ENCODE measurements at places on chromosomes 12 and 14. TPM values are rescaled to one million over a fixed set of nuclear protein-coding genes. Genes with fewer than 3 reads are reported as not detected.

FGF23 gene
- not detected for total RNA-seq

- H3K4me1 ChIP-seq: no peaks in the 10 kb centered on the region
- no peak for DNase-seq
- no peaks in the 10 kb centered on the region for H3K27me3 ChIP-seq
These were observed 34.4 kb upstream of the EPS8 start for GRCh38 chr12:15823360-15824128.

DNA sequence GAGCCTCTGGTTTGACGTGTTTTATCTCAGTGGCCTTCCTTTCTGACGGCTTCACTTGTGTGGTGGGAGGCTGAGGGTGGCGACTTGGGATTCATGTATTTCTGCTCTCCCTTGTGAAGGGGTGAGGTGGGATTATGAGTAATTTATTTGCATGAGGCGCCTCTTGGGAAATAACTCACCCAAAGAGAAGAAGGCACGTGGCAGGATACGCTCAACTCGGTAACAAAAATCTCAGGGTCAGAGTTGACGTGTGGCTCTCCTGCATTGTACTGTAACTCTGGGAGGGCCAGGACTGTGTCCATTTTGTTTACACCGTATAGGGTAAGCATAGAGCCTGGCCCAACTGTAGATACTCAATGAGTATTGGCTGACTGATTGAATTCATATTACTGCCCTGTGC is 14.6 kb upstream of the C1S start:
- no peak overlapping the region for H3K27ac ChIP-seq
- H3K36me3 ChIP-seq: no peaks in the 10 kb centered on the region
- peaks cover 9% of the 10 kb centered on the region for H3K27me3 ChIP-seq
- H3K4me3 ChIP-seq: no peak overlapping the region
- DNase-seq: no peak
- H3K4me1 ChIP-seq: no peaks in the 10 kb centered on the region

KRT79 gene
- 1.1 TPM for total RNA-seq

DNA sequence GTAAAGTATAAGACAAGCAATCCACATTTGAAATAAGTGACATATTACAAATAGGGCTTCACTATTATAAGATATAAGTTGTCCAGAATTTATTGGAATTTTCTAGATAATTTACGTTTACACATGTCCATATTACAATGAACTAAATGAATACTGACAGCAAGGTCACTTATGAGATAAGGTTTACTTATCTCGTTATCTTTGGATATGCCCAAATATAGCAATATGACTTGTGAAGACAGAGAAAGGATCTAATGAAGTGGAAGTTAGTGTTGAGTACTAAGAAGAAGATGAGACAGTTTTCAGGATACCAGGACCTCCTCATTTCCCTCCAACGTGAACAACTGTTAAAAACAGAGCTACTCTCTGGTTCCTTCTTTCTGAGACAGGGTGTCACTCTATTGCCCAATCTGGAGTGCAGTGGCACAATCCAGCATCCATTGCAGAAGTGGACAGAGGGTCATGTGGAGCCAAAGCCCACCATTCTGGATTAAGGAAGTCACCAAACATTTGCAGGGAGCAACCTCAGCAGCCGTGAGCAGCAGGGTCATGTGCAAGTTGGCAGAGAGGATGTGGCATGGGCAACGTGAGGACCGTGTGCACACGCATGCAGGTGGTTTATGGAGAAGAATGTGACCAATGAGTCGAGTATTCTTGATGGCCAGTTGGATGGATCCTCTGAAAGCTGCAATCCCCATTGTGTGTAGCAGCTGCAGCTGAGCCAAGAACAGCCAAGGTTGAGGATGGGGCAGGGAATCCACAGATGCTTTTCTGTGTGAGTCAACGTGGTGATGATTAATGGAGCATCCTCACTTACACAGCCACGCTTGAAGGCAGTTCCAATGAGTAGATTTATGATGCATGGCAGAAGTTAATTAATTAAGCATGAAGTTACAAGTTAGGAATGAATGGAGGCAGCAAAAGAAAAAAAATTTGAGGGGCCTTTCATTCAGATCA is 111.0 kb downstream of the BICD1 start:
- H3K36me3 ChIP-seq: peaks cover 17% of the 10 kb centered on the region
- DNase-seq: no peak
- no peak overlapping the region for H3K27ac ChIP-seq
- no peaks in the 10 kb centered on the region for H3K4me1 ChIP-seq
- H3K4me3 ChIP-seq: no peak overlapping the region

LBHD2 gene
- 0.82 TPM for total RNA-seq

- H3K27me3 ChIP-seq: peaks cover 29% of the 10 kb centered on the region
- H3K36me3 ChIP-seq: peaks cover 19% of the 10 kb centered on the region
- no peak overlapping the region for H3K27ac ChIP-seq
- no peak overlapping the region for H3K4me3 ChIP-seq
- H3K4me1 ChIP-seq: peaks cover 30% of the 10 kb centered on the region
- DNase-seq: peak; percentile 99
These were observed 1.8 kb downstream of the MARCHF9 start for GRCh38 chr12:57756406-57757341.

GRCh38 chr14:47678993-47679392 is 3.6 kb upstream of the MDGA2 start:
- H3K4me1 ChIP-seq: no peaks in the 10 kb centered on the region
- peaks cover 5% of the 10 kb centered on the region for H3K27me3 ChIP-seq
- H3K36me3 ChIP-seq: no peaks in the 10 kb centered on the region
- no peak overlapping the region for H3K4me3 ChIP-seq
- DNase-seq: no peak

OR6C3 gene
- not detected for total RNA-seq

- H3K27me3 ChIP-seq: no peaks in the 10 kb centered on the region
- no peak overlapping the region for H3K27ac ChIP-seq
These were observed 62.3 kb downstream of the BEGAIN start for GRCh38 chr14:100524933-100525243.

DNA sequence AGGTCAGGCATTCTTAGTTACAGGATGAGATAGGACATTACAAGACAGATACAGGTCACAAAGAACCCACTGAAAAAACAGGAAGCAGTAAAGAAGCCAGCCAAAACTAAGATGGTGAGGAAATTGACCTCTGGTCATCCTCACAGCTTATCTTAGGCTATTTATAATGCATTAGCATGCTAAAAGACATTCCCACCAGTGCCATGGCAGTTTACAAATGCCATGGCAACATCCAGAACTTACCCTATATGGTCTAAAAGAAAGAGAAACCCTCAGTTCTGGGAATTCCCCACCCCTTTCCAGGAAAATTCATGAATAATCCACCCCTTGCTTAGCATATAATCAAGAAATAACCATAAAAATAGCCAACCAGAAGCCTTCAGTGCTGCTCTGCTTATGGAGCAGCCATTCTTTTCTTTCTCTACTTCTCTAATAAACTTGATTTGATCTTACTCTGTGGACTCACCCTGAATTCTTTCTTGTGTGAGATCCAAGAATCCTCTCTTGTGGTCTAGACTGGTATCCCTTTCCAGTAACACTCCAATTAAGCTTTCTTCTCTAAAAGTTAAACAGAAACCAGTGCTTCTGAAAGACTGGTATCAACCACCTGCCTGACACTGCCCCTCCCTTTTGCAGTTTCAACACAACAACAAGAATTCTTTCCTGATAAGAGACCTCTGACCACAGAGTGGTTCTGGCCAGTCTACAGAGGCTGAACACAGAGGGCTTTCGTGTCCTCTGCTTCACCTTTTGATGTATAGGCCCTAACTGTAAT is 86.9 kb downstream of the BCAT1 start:
- peaks cover 47% of the 10 kb centered on the region for H3K4me1 ChIP-seq
- no peak overlapping the region for H3K4me3 ChIP-seq
- no peak for DNase-seq
- peaks cover 18% of the 10 kb centered on the region for H3K36me3 ChIP-seq
- peak overlapping the region; percentile 25 for H3K27ac ChIP-seq
- no peaks in the 10 kb centered on the region for H3K27me3 ChIP-seq

DNA sequence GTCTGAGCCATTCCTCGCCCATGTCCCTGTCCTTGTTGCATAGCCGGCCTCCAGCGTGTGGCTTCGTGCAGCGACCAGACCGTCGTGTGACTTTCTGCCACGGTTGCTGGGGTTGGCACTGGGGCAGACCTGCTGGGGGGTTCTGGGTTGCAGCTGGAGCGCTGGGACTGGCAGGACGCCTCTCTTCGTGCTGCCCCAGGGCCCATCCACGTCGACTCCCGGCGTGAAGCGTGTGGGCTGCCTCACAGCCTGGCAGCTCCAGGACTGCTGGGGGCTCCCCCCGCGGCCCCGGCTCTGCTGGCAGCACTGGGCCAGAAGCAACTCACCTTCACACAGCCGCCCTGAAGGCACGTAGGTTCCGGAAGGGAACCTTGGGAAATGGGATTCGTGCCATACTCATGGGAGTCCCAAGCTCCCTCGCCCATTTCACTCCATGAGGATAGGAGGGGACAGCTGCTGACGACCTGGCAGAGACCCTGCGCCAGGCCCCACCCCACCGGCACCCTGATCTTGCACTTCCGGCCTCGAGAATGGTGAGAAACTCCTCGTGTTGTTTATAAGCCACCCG is 51.9 kb downstream of the GALNT9 start:
- no peaks in the 10 kb centered on the region for H3K36me3 ChIP-seq
- no peak for DNase-seq
- H3K4me3 ChIP-seq: no peak overlapping the region
- no peaks in the 10 kb centered on the region for H3K4me1 ChIP-seq
- H3K27me3 ChIP-seq: peaks cover 23% of the 10 kb centered on the region
- H3K27ac ChIP-seq: no peak overlapping the region

DNA sequence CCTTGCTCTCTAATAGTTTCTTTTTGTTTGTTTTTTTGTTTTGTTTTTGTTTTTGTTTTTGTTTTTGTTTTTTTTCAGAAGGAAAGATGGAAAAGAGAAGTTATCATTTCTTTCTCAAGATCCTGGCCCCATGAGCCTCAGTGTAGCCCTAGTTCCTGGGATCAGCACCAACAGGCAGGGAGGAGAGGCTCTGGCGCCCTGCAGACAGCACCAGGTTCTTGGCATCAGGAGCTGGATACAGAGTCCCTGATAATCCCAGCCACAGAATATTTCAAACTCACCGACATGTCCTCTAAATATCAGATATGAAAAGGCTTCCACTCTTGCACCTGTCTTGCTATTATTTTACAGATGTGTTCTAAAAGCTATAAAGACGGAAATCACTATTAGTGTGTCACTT is 52.7 kb downstream of the FOXN3 start:
- H3K27ac ChIP-seq: no peak overlapping the region
- H3K27me3 ChIP-seq: no peaks in the 10 kb centered on the region
- H3K4me1 ChIP-seq: no peaks in the 10 kb centered on the region
- no peak overlapping the region for H3K4me3 ChIP-seq
- H3K36me3 ChIP-seq: no peaks in the 10 kb centered on the region
- DNase-seq: no peak

- H3K27ac ChIP-seq: no peak overlapping the region
- no peaks in the 10 kb centered on the region for H3K36me3 ChIP-seq
- H3K4me1 ChIP-seq: no peaks in the 10 kb centered on the region
- DNase-seq: no peak
- no peak overlapping the region for H3K4me3 ChIP-seq
- 0 out of 2 replicates have a peak, but pooled peaks cover 8% of the 10 kb centered on the region for H3K27me3 ChIP-seq
These were observed 144.5 kb downstream of the PHETA1 start for GRCh38 chr12:111224186-111225066.

DNA sequence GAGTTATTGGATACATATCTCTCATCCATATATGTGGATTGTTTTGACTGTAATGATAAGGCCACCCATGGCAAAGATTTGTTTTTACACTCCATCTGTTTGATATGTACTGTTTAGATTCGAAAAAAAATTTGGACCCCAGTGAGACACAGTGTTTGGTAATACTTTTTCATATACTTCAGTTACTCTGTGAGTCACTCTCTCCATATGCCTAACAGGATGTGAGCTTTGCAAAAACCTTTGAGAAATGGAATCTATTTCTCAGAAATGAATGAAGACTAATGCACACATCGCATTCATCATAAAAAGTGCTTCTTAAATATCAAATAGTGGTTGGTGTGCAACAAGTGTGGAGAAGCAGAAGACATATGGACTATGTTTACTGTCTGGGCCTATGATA is 781.5 kb downstream of the SLC6A15 start:
- H3K4me1 ChIP-seq: no peaks in the 10 kb centered on the region
- no peak overlapping the region for H3K27ac ChIP-seq
- DNase-seq: no peak
- no peaks in the 10 kb centered on the region for H3K36me3 ChIP-seq
- no peak overlapping the region for H3K4me3 ChIP-seq
- no peaks in the 10 kb centered on the region for H3K27me3 ChIP-seq

DNA sequence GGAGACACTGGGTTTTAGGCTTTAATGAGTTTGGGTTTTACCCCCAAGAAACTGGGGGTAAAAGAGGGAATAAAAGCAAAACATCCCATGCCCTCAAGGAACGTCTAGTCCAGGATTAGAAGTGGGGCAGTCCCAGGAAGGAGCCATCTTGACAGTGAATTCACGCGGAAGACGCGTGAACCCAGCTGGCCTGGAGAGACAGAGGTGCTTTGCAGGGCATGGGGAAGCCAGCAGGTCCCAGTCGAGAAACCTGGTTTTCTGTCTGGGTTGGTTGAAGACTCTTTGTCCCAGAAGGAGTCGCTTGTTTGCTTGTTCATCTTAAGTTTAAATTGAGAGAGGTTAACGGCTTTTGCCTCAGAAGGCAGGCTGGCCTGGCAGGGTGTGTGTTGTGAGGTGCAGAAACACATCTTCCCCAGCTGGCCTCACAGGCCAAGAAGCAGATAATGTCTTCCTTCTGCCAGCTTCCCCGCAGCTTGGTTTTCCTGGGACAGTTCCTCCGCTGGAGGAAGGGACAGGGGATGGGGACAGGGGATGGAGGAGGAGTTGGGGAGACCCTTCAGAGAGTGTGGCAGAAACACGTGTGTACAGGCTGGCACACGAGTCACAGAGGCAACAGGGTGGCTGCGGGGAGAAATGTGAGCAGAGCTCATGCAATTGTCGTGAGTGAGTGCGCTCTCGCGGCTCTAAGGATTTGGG is 18.5 kb upstream of the CD9 start:
- no peak for DNase-seq
- H3K27ac ChIP-seq: peak overlapping the region; percentile 67
- no peaks in the 10 kb centered on the region for H3K36me3 ChIP-seq
- no peak overlapping the region for H3K4me3 ChIP-seq
- peaks cover 51% of the 10 kb centered on the region for H3K4me1 ChIP-seq

FAIM2 gene
- not detected for total RNA-seq

DNA sequence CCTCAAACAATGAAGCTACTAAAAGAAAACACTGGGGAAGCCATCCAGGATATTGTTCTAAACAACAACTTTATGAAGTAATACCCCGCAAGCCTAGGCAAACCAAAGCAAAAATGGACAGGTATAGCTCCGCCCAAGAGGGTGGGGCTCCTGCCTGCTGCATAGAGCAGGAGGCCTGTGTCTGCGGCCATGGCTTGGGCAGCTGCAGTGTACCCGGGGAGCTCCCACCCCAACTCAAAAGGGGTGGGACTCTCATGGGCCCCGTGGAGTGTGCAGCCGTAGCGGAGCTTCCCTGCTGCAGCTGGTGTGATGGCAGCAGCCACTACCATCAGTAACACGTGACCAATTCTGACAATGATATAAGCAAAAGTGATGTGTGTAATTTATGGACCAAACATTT is 264.2 kb upstream of the KITLG start:
- no peak overlapping the region for H3K4me3 ChIP-seq
- no peak for DNase-seq
- no peaks in the 10 kb centered on the region for H3K36me3 ChIP-seq
- H3K27me3 ChIP-seq: no peaks in the 10 kb centered on the region
- H3K27ac ChIP-seq: no peak overlapping the region

GRCh38 chr14:80206351-80207080 is 4.8 kb downstream of the DIO2 start:
- H3K27me3 ChIP-seq: no peaks in the 10 kb centered on the region
- peaks cover 14% of the 10 kb centered on the region for H3K36me3 ChIP-seq
- no peak overlapping the region for H3K27ac ChIP-seq
- no peak for DNase-seq
- H3K4me3 ChIP-seq: no peak overlapping the region

GLT1D1 gene
- total RNA-seq: not detected
